ENCODE measurements at places on chromosomes 16 and 17.

- no peak for DNase-seq
Measured at GRCh38 chr16:47492428-47493377, 31.6 kb downstream of the PHKB start.

- DNase-seq = no peak
Measured at GRCh38 chr16:11524098-11524760, 62.5 kb downstream of the LITAF start.

GRCh38 chr17:30187573-30187972 is 47.9 kb downstream of the SLC6A4 start:
- no peak for DNase-seq

DNA sequence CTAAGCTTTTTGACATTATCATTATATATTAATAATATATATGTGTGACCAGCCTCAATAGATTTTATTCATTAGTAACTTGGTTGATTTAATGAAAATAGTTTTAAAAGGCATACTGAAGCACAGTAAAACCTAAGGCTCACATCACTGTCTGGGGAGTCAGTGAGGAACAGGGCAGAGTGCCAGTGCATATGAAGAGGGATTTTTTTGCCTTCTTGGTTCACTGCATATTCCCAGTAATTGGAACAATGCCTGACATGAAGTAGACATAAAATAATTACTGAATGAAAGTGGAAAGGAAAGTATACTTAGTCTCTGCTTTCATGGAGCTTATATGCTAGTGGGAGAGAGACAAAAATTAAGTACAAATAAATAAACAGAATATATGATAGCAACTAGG is 81.1 kb downstream of the FTO start:
- DNase-seq = no peak

GRCh38 chr17:72382971-72383722 is 262.3 kb downstream of the SOX9 start:
- DNase-seq = no peak
